T-helper 2 cell (primary cell): ENCODE measurements at places on chromosomes 12 and 14.

DNA sequence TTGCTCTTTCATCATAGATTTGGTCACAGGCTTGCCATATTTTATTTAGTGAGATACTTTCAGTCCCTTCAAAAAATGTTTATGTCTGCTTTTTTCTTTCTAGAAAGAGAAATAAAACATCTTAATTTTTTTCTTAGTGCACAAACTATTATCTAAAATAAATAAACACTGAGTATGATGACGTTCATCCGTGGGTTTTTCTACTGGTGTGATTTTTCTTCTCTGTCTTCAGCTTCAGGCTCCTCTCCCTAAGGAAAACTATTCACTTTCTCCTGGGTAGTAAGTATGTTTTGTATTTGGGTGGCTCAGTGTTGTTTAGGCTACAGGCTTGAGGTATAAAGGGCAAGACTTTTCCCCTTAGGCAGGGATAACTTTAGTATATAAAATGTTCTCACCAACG is 154.7 kb downstream of the DACT1 start:
- no peak for DNase-seq

DNA sequence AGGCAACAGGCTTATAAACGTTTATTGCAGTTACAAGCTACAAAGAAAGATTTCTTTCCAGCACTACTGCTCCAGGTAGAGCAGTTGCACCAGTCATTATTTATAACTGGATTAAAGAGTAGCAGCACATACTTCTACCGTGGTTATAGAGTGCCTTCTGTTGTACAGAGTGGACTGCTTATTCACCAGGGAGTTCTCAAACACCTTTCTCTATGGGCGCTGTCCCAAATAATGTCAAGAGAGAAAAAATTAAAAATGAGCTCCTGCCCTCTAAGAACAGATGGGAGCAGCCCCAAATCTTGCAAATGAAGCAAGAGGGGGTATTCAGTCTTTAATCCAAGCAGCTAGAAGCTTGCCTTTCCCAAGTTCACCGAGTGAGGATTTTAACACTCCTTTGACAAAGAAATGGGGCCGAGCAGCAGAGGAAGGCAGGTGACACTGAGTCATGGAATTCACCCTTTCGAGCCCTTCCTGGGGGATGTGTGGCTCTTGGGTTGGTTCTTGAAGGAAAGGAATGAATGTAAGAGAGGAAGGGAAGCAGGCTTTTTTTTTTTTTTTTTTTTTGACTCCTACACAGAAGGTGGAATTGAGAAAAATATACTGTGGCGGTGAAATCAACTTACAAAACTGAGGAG is 181.2 kb downstream of the PRKCH start:
- DNase-seq: no peak

- DNase-seq: peak; percentile 4
Measured at GRCh38 chr12:120820884-120821510, 83.2 kb downstream of the SPPL3 start.

GRCh38 chr12:63003223-63003819 is 68.4 kb upstream of the PPM1H start:
- DNase-seq: no peak

DNA sequence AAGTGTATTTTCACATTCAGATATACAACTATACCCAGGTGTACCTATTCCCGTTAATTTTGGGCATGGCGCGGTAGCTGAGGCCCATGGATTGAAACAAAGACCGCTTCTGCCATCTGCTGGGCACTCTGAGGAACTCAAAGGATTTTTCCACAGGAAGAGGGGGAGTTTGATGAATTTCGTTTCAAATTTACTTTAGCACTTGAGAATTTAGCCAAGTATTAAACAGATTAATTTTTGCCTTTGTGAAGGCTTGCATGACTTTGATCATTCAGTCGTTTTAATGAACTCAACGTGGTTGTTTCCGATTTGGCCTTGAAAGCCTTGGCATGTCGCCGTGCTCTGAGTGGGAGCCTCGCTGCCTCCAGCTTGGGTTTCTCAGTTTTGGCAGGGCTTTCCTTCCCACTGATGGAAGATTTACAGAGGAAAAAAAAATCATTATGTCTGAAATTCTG is 153.2 kb upstream of the DDHD1 start:
- DNase-seq: peak; percentile 56

GRCh38 chr14:66824251-66824650 is 316.3 kb downstream of the GPHN start:
- DNase-seq: no peak

- DNase-seq: no peak
Measured at GRCh38 chr14:87896393-87897380, 96.3 kb downstream of the GALC start.

GRCh38 chr12:59113831-59114615 is 193.7 kb upstream of the LRIG3 start:
- DNase-seq: peak; percentile 77

GRCh38 chr12:72978999-72979398 is 706.8 kb downstream of the TRHDE start:
- no peak for DNase-seq

DNA sequence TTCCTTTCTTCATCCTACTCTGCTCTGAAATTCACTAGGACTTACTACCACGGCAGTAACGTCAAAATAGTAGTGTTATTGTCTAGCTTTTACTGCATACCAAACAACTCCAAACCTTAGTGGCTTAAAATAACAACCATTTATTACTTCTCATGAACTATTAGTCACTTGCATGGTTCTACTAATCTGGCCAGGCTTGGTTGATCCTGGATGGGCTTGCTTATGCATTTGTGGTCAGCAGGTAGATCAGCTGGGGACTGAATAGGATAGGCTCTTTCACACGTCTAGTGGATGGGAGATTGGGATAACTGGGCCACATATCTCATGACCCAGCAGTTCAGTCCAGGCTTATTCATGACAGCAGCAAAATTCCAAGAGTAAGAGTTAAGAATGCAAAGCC is 9.4 kb upstream of the SLC35F4 start:
- DNase-seq: no peak
